HCT116 (cell line): ENCODE measurements at places on chromosomes 4 and X.

DNA sequence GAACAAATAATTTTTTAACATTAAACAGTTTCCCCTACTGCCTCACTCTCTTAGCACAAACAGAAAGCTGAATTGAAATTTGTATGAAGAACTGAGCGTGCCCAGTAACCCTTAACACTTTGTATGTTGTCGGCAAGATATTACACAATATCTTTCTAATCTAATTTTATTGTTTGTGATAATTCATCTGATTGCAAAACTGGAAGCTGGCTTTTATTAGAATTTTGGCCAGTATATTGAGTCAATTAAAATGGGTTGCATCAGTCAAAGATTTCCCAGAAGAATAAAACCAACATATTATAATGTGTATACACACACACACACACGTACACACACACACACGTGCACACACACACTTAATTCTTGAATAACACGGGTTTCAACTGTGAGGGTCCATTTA lies 2332.1 kb downstream of the PCDH7 start:
- no peak for DNase-seq

DNA sequence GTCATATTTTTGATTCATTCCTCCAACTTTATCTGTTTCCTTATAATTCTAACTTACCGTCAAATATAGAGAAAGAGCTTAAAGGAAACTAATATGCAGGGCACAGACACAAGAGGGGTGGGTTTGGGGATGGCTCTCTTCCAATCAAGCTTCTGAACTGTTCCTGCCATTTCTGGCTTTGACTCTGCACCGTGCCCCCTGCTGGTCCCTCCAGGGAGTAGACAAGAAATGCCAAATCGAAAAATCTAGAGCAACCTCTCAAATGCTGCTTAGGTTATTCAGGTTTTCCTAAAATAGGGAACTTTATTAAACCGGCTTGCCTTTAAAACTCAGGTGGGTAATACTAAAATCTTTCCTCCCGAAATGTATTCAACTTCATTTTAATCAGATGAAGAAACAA lies 39.8 kb upstream of the VCX3A start:
- DNase-seq, result no peak

DNA sequence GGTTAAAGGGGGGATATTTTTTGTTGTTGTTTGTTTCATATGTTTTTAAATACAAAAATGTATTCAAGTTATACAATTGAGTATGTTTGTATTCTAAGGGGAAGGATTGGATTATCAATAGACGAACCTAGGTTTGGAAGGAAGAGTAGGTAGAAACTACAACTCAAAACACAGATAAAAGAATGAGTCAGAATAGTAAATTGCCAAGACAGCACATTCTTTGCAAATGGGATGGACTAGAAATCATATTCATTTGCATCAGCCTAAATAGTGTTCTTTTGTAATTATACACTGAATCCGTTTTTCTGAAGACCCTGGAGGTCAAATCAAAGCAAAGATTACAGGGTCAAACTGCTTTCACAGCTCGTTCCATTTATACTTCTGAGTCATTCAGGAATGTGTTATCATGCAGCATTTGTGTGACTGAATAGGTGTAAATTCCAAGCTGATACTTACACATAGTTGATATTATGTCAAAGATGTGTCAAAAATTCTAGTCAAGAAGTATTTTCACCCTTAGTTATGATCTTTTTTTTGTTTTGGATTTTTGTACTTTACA lies 273.3 kb upstream of the FAT4 start:
- no peak for DNase-seq

GRCh38 chr4:15374656-15375055 lies 53.2 kb upstream of the C1QTNF7 start:
- DNase-seq, result no peak

- DNase-seq, result no peak
These were observed 1.9 kb upstream of the MAMLD1 start for GRCh38 chrX:150361070-150361776.

- no peak for DNase-seq
These were observed 5.1 kb downstream of the MECP2 start for GRCh38 chrX:154092371-154092770.

DNA sequence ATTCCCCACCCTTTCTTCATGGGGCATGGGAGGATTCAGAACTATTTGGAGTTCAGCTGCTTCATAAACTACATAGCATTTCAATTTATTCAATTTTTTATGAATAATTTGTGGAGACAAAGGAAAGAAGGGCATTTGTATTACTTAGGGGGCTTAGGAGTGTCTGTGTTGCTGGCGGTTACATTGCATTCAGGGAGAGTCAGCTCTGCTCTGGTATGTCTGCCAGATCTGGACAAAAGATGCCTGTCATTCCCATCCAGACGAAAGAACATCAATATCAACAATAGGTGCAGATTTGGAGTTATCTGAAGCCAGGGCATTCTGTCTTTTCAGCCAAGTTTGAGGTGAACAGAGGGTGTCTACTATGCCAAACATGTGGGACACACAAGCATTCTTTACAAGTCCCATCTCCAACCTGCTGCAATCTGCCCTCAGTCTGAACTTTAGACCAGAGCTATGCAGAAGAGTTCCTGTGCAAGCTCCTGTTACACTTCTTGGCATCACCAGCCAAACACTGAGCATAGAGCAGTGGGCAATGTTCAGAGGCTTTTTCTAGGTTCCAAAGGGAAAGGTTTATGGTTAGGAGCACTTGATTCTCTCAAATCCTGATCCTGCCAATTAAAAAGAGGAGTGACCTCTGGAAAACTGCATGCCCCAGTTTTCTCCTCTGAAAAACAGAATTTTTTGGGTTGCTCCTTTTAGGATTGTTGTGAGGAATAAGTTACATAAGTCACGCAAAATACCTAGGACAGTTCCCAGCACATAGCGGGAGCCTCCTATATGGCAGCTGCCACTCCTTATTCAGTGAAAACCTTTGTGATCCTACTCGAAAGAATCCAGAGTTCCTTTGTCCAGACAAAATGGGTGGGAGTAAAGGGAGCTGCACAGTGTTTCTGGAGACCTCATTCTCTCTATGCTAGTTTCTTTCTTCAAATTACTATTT lies 719.5 kb upstream of the SLIT2 start:
- DNase-seq, result no peak

DNA sequence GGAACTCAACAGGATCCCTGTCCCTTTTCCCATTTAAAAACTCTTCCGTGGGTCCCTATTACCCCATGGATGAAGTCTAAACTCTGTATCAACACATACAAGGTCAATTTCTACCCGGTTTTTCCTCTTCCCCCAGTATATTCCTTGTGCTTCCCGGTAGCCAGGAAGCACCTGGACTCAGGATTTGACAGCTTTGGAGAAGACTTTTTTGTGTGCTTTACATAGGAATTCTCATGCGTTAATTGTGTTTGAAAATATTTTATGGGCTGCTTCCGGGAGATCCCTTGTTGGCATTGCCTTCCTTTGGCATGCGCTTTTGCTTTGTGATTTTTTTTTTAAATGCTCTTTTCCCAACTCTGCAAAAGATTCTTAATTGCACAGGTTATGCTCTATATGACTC lies 7.2 kb downstream of the SMS start:
- no peak for DNase-seq

DNA sequence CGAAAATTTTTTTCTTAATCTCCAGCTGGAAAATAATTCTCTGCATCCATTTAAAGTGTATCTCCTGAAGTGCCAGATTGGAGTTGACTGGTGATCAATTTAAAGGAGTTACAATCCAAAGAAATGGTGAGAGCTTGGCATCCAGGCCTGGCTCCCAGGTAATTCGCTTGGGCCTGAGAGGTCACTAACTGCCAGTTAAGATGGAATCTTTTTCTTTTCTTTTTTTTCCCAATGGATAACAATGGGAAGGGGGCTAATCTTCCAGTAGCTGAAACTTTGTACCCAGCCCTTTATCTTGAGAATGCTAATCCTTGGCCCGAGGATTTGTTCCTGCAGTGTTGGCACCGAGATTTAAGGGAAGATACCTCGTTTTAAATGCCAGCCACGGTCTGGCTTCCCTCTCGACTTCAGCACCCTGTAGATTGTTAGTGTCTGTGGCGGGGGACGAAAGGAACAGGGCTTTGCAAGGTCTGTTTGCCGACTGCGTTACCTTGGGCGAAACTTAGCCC lies 13.3 kb upstream of the PITX2 start:
- peak; percentile 23 for DNase-seq

GRCh38 chr4:118171381-118171780 lies 137.1 kb downstream of the NDST3 start:
- no peak for DNase-seq

- DNase-seq, result peak; percentile 51
These were observed 47.9 kb upstream of the RGN start for GRCh38 chrX:47030339-47030738.

- no peak for DNase-seq
These were observed 1849.7 kb downstream of the PCDH7 start for GRCh38 chr4:32569861-32570260.
